Activated naive CD4-positive, alpha-beta T cell treated with anti-CD3 and anti-CD28 coated beads, Interleukin-2, amount 50 U/mL, for 16 hours (primary cell): ENCODE measurements at places on chromosomes 7 and 10.

DNA sequence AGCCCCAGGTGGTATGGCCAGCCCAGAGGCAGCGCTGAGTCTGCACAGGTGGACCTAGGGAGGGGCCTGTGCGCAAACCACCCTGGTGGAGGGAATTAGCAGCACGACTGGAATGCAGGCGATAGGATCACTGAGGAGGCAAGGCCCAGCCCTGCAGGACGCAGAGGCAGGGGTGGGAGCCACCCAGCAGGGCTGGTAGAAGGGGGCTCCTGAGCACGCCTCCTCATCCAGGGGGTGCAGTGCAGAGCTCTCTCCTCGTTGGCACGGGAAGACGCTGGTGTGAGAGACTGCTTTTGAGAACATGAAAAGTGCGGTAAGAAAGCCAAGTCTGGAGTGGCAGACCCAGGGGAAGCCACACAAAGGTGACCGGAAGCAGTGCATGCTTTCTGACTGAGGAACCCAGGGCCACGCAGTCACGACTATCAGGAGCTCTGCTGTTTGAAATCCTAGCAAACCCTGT lies 6.0 kb downstream of the FXYD4 start:
- no peak for DNase-seq

DNA sequence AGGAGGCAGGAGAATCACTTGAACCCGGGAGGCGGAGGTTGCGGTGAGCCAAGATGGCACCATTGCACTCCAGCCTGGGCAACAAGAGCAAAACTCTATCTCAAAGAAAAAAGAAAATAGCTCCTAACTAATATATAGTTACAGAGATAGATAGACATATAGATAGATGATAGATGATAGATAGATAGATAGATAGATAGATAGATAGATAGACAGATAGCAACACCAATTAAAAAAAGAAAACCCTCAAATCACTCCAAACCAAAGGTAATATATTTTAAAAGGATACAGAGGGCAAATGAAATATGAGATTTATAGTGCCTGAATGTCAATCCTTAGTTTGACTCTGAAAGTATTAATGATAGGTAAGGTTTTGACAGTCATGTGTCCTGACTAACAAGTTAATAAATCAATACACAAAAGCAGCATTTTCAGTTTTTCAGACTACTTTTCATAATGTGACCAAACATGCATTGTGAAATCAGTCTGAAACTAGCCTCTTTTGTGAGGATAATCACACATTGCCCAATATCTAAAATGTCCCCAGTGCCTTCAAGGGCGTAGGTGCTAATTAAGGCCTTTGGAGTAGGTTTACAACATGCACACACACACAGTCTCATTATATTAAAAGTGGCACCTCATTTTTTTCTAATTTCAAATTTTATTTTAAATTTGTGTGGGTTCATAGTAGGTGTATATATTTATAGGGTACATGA lies 61.2 kb downstream of the BPGM start:
- no peak for DNase-seq

GRCh38 chr7:128458956-128459355 lies 3.3 kb downstream of the HILPDA start:
- DNase-seq: no peak

DNA sequence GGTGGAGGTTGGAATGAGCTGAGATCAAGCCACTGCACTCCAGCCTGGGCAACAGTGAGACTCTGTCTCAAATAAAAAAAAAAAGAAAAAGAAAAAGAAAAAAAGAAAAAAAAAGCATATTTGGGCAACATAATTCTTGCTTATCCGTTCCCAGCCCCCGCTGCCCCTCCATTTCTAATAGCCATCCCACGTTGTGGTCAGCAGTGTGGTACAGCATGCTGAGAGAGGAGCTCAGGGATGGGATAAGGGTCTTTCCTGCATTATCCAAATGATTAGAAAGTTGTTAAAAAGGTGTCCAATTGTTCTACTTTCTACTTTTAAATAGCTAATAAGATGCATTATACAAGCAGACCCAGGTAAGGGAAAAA lies 104.9 kb upstream of the ZNF92 start:
- no peak for DNase-seq

DNA sequence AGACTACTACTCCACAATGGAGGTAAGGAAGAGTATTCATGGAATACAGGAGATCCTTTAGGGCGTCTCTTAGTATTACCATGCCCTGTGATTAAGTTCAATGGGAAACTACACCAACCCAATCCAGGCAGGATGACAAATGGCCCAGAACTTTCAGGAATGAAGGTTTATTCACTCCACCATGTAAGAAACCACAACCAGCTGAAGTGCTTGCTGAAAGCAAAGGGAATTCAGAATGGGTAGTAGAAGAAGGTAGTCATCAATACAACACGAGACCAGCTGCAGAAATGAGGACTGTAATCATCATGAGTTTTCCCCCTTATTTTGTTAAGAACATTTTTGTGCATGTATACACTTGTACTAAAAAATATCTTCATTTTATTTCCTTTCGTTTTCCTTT lies 76.6 kb downstream of the GPR37 start:
- DNase-seq: no peak

DNA sequence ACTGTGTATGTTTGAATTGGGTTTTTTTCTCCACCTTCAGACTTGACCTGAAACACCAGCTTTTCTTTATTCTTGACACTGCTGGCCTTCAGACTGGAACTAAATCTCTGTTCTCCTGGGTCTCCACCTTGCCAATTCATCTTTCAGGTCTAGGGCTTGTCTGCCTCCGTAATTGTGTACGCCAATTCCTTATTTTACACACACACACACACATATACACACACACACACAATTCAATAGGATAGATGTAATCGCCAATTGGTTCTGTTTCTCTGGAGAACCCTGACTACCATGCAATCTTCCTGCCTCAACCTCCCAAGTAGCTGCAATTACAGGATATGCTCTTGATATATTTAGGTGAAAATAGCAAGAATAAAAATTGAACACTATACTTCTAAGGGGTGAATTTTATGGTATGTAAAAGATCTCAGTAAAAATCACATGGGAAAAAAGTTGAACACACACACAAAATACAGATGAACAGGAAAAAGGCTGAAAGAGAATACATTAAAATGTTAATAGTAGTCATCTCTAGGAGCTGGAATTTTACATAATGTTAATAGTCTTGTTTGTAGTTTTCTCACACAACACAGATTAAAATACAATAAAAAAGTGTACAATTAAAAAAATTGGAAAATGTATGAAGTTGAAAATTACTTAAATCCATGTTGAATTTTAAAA lies 6.6 kb upstream of the VCL start:
- DNase-seq: no peak

DNA sequence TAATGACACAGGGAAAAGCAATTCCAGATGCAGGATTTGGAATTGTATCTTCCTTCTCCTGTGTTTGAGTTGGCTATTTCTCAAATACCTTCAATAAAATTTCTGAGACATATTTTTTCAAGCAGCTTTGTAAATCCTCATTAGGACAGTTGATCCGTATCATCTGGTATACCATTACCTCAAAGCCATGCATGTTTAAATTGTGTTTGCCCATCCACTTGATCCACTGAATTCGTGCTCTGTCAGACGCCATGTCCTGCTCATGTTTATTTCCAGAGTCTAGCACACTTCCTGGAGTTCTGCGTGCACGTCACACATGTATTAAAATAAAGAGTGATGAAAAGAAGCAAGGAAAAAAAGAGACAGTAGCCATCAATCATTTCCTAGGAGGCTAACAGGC lies 141.8 kb upstream of the CDC14C start:
- DNase-seq: no peak

DNA sequence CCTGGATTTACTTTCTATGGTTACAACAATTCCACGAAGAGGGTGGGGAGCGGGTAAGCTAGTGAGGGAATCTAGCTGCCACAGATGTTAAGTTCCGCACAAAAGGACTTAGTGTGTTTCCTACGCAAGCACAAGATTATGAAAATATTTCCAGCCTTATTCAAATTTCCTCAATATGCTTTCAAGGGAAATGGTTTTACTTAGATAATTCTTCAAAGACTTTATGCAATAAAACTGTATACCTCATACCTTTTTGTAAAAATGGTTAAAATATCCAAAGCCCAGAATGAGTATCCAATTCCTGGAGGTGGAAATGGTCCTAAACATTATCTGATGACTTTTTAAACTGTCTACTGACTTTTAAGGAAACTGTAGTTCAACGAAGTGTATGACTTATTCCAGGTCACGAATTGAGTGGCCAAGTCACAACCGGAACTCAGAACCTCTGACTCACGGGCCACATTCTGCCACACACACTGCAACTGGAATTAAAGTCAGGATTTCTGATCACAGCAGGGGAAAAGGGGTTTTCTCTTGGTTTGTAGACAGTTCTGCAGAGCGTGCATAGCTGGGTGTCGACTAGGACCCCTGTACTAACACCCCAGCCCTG lies 20.2 kb upstream of the INSIG1 start:
- no peak for DNase-seq

- no peak for DNase-seq
Measured at GRCh38 chr10:76868098-76868977, 769.3 kb downstream of the KCNMA1 start.

DNA sequence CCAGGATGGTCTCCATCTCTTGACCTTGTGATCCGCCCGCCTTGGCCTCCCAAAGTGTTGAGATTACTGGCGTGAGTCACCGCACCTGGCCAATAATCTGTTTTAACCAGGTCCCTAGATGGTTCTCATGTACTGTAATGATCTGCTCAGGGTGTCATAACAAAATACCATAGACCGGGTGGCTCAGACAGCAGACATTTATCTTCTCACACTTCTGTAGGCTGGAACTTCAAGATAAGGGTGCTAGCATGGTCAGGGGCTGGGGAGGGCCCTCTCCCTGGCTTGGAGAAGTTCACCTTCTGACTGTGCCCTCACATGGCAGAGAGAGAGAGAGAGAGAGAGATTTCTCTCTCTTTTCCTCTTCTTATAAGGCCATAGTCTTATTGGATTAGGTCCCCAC lies 279.4 kb upstream of the LYZL1 start:
- no peak for DNase-seq

DNA sequence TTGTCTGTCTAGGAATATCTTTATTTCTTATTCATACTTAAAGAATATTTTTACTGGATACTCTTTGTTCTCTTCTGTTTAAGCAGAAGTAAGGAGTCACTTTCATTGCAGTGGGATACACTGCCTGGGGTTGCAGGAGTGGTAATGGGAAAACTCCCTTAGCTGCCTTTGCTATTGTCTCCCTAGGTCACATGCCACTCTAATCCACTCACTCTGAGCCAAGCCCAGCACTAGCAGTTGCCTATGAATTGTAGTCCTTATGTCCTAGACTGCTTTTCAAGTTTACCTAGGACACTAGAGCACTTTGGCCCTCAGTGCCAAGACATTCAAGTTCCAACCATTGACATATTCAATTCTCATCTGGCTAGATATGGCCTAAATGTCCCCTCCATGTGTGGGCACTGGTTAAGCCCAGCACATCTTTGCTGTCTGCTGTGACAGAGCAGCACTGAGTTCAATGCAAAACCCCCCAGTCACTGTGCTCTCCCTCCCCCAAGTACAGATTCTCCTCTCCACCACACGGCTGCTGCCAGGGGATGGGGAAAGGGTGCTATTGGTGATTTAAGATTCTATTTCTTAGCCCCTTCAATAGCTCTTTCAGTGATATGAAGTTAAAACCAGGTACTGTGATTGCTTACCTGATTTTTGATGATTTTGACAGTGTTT lies 991.7 kb upstream of the KCND2 start:
- no peak for DNase-seq
